Esophagus muscularis mucosa (tissue), 4 donors: ENCODE measurements at places on chromosomes 7 and 10. TPM values are rescaled to one million over a fixed set of nuclear protein-coding genes. Genes with fewer than 3 reads are reported as not detected.

DNA sequence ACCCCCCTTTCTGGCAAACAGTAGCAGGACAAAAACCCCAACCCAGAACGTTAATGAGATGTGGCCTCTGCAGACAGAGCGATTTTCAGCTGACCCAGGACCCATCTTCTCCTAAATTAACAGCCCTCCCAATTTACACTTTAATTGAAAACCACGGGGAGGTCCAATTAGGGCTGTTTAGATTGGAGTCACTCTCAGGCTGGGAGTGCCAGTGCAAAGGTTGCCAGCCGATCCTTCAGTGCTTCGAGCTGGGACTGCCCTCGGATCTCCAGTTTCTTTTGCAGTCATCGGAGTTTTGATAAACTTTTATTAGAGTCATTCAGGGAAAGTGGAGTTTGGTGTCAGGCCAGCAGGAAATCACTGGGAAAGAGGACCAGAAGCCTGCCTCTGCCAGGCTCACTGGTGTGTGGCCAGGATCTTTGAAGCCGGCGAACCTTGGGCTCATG, 108.0 kb downstream of the DOCK1 start:
- DNase-seq = no peak

Gene RET
- total RNA-seq = 1.7 TPM

Gene COBL
- 29.8 TPM for total RNA-seq

DNA sequence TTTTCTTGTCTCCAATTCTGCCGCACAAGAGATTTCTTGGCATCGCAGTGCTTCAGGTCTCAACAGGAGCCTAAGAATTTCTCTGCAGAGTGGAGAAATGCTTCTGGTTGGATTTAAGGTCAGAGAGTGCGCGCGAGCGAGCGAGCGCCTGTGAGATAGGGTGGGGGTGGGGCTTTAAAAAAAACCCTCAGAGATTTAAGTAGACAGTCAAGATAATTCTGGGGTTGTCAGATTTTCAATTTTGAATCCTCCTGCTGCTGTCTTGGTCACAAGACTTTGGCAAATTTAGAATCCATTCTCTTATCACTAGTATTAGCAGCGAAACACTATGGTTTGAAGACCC, 49.7 kb downstream of the CPEB3 start:
- no peak for DNase-seq

DNA sequence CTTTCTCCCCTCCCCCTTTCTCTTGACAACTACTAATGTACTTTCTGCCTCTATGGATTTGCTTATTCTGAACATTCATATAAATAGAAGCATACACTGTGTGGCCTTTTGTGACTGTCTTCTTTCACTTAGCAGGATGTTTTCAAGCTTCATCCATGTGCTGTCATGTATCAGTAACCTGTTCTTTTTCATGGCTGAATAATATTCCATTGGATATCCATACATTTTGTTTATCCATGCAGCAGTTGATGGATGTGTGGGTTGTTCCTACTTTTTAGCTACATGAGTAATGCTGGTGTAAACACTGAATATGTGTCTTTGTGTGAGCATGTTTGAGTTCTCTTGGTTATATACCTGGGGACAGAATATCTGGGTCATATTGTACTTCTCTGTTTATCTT, 107.6 kb downstream of the TRRAP start:
- DNase-seq = no peak
